GM12864 (cell line): ENCODE measurements at places on chromosomes 2 and 18.

DNA sequence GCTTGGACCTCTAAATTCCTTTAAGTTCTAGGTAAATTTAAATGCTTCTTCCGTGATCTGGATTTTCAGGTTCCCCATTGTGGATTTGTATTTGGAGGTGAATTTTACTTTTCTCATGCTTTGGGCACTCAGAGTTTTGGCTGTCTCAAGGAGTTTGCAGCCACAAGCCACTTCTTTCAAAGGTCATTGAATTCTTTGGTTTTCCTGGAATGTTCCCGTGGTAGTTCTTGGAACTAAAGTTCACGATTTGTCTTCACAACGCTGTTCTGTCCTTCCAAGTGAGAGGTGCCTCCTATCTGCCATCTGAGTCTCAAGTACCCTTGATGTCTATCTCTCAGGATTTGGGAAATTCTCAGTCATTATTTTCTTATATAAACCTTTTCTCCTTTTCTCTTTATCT is 1438.7 kb upstream of the ZEB2 start:
- DNase-seq: no peak

DNA sequence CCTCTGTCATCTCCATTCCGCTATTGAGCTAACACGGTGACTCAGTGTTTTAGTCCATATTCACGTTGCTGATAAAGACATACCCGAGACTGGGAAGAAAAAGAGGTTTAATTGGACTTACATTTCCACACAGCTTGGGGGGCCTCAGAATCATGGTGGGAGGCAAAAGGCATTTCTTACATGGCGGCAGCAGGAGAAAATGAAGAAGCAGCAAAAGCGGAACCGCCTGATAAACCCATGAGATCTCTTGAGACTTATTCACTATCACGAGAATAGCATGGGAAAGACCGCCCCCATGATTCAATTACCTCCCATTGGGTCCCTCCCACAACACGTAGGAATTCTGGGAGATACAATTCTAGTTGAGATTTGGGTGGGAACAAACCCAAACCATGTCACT is 22.6 kb upstream of the CXXC1 start:
- DNase-seq: no peak

DNA sequence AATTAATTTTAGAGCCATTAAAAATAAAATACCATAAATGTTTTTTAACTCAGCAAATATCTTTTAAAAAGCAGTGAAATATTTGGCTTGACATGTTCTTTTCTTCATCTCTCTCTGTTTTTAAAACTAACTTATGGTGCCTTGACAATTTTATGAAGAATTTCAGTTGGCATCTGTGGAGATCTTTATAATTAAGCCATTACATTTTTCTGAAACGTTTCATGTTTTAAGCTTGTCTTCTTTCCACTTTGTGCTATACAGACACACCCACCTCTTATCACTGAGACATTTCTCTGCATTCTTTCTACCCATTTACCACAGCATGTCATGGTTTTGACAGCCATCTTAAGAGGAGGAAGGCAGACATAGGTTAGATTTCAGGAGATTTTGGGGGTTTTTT is 915.1 kb upstream of the FSHR start:
- DNase-seq: no peak

DNA sequence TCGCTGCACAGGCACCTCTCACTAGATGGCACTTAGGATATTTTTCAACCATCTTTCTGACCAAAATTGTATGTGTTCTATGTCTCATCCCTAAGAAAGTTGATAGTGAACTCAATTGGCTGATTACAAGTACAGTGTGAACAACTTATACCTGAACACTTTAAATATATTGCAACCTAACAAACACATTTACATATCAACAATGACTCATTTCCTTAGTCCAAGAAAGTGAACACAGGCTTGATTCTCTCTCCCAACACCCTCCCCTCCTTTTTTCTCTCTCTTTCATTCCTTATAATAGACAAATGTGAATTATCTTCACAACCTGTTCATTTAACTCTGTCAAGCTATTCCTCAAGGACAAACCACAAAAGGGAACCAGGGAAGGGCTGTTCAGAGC is 192.0 kb downstream of the SLC8A1 start:
- no peak for DNase-seq

DNA sequence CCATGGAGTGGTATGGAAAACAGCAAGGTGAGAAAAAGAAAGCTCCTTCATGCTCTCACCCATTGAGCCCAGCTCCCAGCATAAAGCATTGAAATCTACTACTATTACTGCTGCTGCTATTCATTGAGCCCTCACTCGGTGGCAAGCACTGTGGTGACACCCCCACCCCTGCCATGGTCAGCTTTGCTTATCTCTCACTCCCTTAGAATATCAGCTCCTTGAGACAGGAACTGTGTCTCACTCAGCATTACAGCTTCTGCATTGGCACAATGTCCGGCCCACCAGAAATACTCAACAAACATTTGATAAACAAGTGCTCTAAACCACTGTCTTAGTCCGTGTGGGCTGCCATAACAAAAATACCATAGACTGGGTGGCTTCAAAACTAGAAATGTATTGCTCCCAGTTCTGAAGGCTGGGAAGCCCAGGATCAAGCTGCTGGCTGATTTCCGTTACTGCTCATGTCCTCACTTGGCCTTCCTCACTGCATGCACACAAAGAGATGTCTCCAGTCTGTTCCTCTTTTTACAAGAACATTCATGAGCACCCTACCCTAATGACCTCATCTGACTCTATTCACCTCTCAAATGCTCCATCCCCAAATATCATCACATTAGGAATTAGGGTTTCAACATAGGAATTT is 116.3 kb downstream of the ZBTB7C start:
- DNase-seq: no peak

GRCh38 chr2:170819680-170820664 is 3.3 kb downstream of the GAD1 start:
- no peak for DNase-seq
